ENCODE measurements at places on chromosomes 4 and X. TPM values are rescaled to one million over a fixed set of nuclear protein-coding genes. Genes with fewer than 3 reads are reported as not detected.

DNA sequence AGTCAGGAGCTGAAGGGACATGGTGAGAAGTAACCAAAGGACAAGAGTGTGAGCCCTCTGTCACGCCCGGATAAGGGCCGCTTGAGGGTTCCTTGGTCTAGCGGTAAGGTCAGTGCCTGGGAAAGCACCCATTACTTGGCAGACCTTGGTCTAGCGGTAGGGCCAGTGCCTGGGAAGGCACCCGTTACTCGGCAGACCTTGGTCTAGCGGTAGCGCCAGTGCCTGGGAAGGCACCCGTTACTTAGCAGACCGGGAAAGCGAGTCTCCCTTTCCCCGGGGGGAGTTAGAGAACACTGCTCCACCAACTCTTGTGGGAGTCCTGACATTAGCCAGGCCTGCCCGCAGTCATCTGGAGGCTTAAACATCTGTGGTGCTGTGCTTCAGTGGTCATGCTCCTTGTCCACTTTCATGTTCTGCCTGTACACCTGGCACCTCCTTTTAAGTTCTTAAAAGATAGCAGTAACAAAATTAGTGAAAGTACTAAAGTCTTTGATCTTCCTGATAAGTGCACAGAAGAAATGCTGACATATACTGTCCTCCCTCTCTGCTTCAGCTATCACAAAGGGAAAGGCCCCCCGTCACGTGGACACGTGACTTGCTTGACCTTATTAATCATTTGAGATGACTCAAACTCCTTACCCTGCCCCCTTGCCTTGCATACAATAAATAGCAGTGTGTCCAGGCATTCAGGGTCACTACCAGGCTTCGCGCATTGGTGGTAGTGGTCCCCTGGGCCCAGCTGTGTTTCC, 9.3 kb upstream of the SEC24B start:
- no peak overlapping the region for H3K4me3 ChIP-seq
- peaks cover 9% of the 10 kb centered on the region for H3K4me1 ChIP-seq
- no peak overlapping the region for H3K27ac ChIP-seq

GRCh38 chrX:132676561-132677186, 187.8 kb upstream of the MBNL3 start:
- no peak for DNase-seq
- H3K4me3 ChIP-seq: no peak overlapping the region
- no peaks in the 10 kb centered on the region for H3K27me3 ChIP-seq
- no peaks in the 10 kb centered on the region for H3K36me3 ChIP-seq

- H3K27ac ChIP-seq: no peak overlapping the region
- no peak overlapping the region for H3K4me3 ChIP-seq
- no peak for DNase-seq
- H3K27me3 ChIP-seq: peaks cover 9% of the 10 kb centered on the region
- no peaks in the 10 kb centered on the region for H3K36me3 ChIP-seq
Measured at GRCh38 chr4:15706646-15707362, 3.9 kb downstream of the BST1 start.

Gene ARR3
- total RNA-seq: not detected

Gene STEEP1
- 25.0 TPM for total RNA-seq

Gene HHIP
- total RNA-seq: not detected

DNA sequence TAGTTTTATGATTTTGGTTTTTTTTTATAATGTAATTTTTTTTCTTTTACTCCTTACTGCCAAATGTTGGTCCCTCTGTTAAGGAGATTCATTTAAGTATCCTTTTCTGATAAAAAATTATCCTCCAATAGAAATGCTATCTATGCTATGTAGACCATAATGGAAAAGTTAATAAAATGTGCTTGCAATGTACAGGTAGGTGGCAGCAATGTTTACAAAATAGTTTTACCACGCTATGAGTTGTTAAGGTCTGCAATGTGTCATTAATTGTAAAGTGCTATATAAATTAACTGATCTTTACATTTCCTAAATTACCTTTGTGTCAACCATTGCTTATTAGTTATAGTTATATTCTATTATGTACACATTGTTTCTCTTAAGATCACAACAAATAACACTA, 3.8 kb upstream of the CENPC start:
- H3K27ac ChIP-seq: no peak overlapping the region
- peaks cover 7% of the 10 kb centered on the region for H3K36me3 ChIP-seq
- no peaks in the 10 kb centered on the region for H3K27me3 ChIP-seq
- DNase-seq: no peak
- H3K4me1 ChIP-seq: peaks cover 31% of the 10 kb centered on the region

Gene TMPRSS11F
- not detected for total RNA-seq

Gene DCAF4L1
- total RNA-seq: 0.20 TPM

GRCh38 chrX:132968296-132968949, 10.0 kb upstream of the HS6ST2 start:
- no peak overlapping the region for H3K27ac ChIP-seq
- peaks cover 6% of the 10 kb centered on the region for H3K27me3 ChIP-seq
- H3K4me1 ChIP-seq: no peaks in the 10 kb centered on the region
- H3K4me3 ChIP-seq: no peak overlapping the region
- no peak for DNase-seq

DNA sequence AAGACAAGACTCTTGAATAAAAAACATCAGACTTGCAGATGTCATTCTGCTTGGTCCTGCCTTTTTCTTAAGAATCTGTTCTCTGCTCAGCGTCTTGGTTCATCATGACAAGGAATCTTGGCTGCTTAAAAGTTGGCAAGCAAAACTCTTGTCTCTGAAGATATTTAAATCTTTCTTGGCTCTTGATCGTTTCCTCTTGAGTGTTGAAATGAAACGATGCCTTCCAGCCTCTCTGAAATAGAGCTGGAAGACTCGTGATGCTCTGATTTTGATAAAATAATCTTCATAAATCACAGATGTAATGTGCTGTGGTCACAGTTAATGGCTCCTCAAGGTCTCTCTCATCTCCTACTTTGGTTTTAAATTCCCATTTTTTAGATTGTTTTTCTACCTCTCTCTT, 39.9 kb upstream of the TMEM192 start:
- no peaks in the 10 kb centered on the region for H3K36me3 ChIP-seq
- DNase-seq: no peak
- H3K4me3 ChIP-seq: no peak overlapping the region
- peaks cover 4% of the 10 kb centered on the region for H3K27me3 ChIP-seq
- H3K4me1 ChIP-seq: no peaks in the 10 kb centered on the region

GRCh38 chrX:136797787-136798186, 17.1 kb upstream of the ARHGEF6 start:
- H3K27ac ChIP-seq: peak overlapping the region; percentile 11
- H3K4me3 ChIP-seq: no peak overlapping the region
- DNase-seq: no peak
- H3K4me1 ChIP-seq: peaks cover 7% of the 10 kb centered on the region

Gene GRIA2
- not detected for total RNA-seq

GRCh38 chr4:156634612-156635011, 337.0 kb downstream of the PDGFC start:
- H3K36me3 ChIP-seq: no peaks in the 10 kb centered on the region
- H3K4me1 ChIP-seq: no peaks in the 10 kb centered on the region
- no peak overlapping the region for H3K27ac ChIP-seq
- no peak for DNase-seq

All from activated T-helper 1 cell treated with anti-CD3 and anti-CD28 coated beads, Interleukin-12 subunit alpha, Interleukin-12 subunit beta, Interleukin-2, Interleukin-4 antibody, amounts not matched to agents 30 ng/mL and 10 ng/mL and 1 ng/mL, durations not matched to agents 14 hours and 24 hours and 36 hours (primary cell).